Fibroblast of villous mesenchyme (primary cell): ENCODE measurements at places on chromosomes 3 and 15. TPM values are rescaled to one million over a fixed set of nuclear protein-coding genes. Genes with fewer than 3 reads are reported as not detected.

GRCh38 chr15:77822631-77823230, 190.0 kb upstream of the LINGO1 start:
- no peak for DNase-seq

- DNase-seq = peak; percentile 37
Measured at GRCh38 chr3:123640740-123641462, 56.0 kb upstream of the HACD2 start.

- no peak for DNase-seq
Measured at GRCh38 chr15:89880727-89881126, 13.1 kb downstream of the AP3S2 start.

DNA sequence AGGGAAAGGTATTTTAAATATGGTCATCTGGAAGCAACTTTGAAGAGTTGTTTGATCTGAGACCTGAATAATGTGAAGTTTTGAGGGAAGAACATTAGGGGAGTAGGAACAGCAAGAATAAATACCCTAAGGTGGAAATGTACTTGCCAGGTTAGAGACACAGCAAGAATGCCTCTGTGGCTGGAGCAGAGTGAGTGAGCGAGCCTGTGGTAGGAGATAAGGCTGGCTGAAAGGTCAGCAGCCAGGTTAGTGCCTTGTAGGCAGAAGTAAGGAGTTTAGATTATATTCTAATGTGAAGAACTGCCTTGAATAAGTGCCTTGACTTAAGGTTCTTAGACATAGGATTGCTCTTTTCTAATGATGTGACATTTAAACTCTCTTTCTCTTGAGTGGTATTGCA, 18.3 kb downstream of the LRRC49 start:
- no peak for DNase-seq

- peak; percentile 84 for DNase-seq
Measured at GRCh38 chr15:62444104-62445022, 279.3 kb upstream of the C2CD4B start.

- no peak for DNase-seq
Measured at GRCh38 chr3:51894391-51894790, 8.8 kb downstream of the IQCF1 start.

DNA sequence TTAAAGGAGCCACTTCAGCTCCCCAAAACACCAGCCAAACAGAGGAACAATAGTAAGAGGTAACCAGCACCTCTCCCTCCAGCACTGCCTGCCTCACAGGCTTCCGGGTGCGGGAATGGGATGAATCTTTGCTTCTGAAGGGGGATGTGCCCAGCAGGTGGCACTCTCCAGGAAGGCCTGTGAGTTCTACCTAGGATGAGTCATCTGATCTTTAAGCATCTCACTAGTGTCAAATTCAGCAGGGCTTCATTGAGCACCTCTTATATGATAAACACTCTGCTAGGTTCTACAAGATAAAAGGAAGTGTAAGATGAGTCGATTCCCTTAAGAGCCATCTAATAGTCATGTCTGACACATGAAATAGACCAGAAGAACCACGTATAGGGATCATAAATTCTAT, 237.4 kb upstream of the UMPS start:
- DNase-seq = peak; percentile 28

DNA sequence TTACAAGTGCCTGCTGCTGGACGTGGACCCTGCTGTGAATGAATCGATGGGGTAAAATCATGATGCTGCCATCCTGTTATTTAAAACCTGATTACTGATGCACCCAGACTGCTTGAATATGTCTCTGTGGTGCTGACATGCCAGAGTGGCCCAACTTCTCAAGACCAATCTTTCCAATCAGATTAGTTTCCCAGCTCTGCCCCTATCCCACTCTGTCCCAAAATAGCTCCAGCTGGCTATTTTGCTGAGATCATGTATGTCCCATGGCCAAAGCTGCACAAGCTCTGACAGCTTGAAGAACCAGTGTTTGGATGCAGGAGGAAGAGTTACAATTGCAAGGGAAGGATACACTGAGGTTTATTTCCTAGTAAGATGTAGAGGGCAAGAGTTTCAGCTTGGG, 153.6 kb downstream of the TMEM108 start:
- DNase-seq = no peak

GRCh38 chr15:86676002-86676401, 596.3 kb downstream of the AGBL1 start:
- no peak for DNase-seq

DNA sequence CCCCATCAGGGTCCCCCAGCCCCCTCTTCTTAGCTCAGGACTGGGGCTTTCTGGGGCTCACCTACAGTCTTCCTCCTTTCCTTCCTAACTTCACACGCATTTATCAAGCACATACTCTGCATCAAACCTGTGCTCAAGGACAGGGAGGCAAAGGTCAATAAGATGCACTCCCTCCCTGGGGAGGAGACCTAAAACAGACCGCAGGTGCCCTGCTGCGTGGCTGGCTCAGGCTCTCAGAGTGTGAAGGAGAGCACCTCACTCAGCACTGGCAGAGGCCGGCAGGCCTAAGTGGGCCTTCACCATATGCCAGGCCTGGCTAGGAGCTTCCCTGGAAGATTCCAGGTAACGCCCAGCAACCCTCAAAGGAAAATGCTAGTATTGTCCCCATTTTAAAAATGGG, 16.5 kb downstream of the LIPC start:
- DNase-seq = no peak

- DNase-seq = peak; percentile 52
Measured at GRCh38 chr3:131526801-131527347, 24.1 kb upstream of the MRPL3 start.

DNA sequence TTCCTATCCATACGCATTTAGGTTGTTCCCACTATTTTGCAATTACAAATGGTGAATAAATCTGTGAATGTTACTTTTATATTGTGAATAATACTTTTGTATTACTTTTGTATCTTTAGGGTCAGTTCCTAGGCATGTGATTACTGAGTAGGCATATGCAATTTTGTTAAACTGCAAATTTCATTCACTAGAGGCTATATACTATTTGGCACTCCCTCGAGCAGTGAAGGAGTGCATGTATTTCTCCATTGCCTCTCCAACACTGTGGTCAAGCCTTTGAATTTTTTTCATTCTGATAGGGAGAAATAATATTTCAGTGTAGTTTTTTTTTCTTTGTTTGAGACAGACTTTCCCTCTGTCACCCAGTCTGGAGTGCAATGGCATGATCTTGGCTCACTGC, 8.4 kb upstream of the CMTM6 start:
- no peak for DNase-seq

GRCh38 chr15:40917585-40917984, 11.6 kb upstream of the DLL4 start:
- no peak for DNase-seq

DNA sequence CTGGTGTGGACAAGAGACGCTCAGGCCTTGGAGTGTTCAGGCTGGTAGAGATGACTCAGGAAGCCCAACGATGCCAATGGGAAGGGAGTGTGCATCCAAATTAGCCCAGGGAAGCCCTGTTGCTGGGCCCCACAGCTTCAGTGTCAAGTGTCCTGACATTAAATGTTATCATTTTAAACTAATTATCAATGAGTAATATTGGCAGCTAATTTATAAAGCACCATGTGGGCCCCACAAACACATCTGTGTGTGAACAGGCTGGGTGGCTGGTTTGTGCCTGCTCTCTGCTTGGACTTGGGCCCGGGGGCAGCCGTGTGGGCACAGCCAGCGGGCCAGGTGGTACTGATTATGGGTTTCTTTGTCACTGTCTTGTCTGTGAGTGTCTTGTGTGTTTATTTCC, 15.0 kb downstream of the FBLN2 start:
- DNase-seq = no peak

- no peak for DNase-seq
Measured at GRCh38 chr3:173275740-173276139, 121.8 kb upstream of the NLGN1 start.

GRCh38 chr3:7400360-7400759, 539.4 kb downstream of the GRM7 start:
- DNase-seq = no peak

DNA sequence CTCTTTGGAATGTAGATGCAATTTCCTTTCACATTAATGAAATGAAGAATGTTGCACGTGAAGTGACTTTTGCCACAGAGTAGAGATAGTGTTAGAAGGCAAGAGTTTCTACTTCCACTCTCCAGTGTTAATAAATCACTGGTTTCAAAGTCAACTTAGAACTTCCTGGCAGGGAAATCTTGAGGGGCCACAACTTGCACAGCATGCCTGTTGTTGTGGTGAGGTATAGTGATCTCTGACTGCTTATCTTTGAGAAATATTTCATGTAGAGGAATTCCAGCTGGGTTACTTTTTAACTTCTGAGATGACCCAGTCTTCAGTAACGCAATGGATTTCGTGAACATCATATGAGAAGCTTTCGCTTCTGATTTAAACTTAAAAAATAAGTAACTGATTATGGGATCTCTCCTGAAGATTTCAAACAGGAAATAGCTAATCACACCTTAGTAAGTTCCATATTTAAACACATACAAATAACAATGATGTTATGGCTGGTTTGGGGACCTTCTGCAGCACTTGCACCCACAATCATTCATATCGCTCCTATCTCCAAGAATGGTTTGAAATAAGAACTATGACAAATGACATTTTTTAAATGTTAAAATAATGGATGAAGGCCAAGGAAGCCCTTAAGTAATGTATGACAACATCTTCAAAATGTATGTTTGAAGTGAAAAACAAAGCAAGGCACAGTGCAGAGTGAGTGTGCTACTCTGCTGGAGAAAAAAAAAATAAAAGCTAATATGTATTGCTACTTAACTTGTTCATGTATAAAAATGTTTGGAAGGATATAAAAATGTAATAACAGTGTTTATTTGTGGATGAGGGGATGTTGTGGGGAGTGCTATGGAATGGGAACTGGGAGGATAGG, 726.5 kb upstream of the NECTIN3 start:
- DNase-seq = peak; percentile 57

DNA sequence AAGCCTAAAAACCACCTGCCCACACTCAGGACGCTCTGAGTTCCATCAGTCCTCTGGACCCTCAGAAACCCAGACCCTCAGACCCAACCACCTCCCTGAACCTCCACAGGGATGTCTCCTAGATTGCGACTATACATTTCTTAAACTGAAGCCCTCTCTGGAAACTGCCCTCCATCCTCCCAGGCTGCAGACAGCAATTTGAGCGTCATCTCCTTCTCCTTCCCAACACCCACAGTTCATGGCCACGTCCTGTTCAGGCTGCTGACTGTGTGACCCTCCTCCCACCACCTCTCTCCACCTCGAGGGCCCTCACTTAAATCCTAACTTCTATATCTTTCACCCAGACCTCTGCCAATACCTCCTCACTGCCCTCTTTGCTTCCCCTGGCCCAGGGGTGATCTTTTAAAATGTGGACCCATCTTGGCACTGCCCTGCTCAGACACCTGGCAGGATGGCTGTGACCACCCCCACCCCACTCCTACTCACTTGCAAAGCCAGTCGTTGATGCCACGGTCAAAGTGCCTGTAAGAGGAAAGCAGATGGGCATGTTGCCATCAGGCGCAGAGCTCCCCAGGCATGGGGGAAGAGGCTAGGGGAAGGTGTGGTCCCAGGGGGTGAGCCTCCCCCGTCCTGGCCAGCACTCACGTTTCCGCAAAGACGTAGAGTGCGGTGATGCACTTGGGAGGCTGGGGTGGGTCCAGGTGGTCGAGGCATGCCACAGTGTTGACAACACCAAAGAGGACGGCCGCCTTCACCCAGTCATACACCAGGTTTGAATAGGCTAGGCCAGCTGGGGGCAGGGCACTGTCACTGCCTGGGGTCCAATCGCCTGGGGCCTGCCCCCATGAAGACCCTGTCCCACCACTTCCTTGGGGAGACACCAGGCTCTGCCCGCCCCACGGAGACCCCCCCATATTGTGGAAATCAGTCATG, 6.0 kb downstream of the HHATL start:
- DNase-seq = no peak

- DNase-seq = no peak
Measured at GRCh38 chr3:44883213-44883955, 9.0 kb downstream of the TGM4 start.

Gene OXTR
- 75.4 and 310 TPM in 2 replicates for total RNA-seq

Gene IL17RC
- total RNA-seq = 32.8 and 42.8 TPM in 2 replicates

Gene IL1RAP
- 13.2 and 28.1 TPM in 2 replicates for total RNA-seq

Gene SAMMSON
- not detected in 2 replicates for total RNA-seq

Gene TRH
- not detected in 2 replicates for total RNA-seq

Gene GPR156
- 0.43 and 1.3 TPM in 2 replicates for total RNA-seq

Gene RLBP1
- total RNA-seq = not detected in 2 replicates

Gene FOXP1
- total RNA-seq = 55.7 and 97.3 TPM in 2 replicates

Gene SERPINI2
- total RNA-seq = not detected in 2 replicates

Gene FETUB
- not detected in 2 replicates for total RNA-seq

Gene UCN2
- 6.0 and 11.9 TPM in 2 replicates for total RNA-seq
